Osteoblast (primary cell): ENCODE measurements at places on chromosomes 4 and X.

- DNase-seq, result no peak
Observed at GRCh38 chr4:145176641-145177432, 3.6 kb downstream of the OTUD4 start.

- DNase-seq, result no peak
Observed at GRCh38 chr4:16717266-16717970, 181.0 kb downstream of the LDB2 start.

GRCh38 chr4:43411226-43411625, 518.7 kb downstream of the GRXCR1 start:
- no peak for DNase-seq

GRCh38 chr4:107804956-107805355, 19.8 kb upstream of the SGMS2 start:
- DNase-seq, result no peak

GRCh38 chrX:8364369-8365141, 100.1 kb upstream of the VCX3B start:
- no peak for DNase-seq

GRCh38 chr4:168667921-168668320, 171.1 kb downstream of the PALLD start:
- no peak for DNase-seq

DNA sequence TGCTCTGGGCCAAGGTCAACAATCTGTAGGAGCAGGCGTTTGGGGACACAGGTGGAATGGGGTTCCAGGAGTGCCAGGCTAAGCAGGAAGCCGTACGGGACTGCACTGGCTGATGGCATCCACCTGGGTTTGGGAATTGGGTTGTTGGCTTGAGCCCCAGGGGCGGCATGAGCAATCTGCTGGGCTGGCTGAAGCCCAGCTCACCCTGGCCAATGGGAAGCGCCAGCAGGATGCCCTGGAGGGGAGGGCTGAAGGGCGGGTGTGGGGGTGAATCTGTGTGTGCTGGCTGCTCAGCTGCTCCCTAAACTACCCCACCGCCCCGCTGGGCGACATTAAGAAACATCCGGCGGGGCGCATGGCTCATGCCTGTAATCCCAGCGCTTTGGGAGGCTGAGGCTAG, 8.9 kb upstream of the RGS12 start:
- peak; percentile 73 for DNase-seq

- DNase-seq, result no peak
Observed at GRCh38 chrX:57918750-57919436, 8.6 kb upstream of the ZXDA start.

GRCh38 chr4:107710493-107711459, 9.3 kb downstream of the PAPSS1 start:
- no peak for DNase-seq

DNA sequence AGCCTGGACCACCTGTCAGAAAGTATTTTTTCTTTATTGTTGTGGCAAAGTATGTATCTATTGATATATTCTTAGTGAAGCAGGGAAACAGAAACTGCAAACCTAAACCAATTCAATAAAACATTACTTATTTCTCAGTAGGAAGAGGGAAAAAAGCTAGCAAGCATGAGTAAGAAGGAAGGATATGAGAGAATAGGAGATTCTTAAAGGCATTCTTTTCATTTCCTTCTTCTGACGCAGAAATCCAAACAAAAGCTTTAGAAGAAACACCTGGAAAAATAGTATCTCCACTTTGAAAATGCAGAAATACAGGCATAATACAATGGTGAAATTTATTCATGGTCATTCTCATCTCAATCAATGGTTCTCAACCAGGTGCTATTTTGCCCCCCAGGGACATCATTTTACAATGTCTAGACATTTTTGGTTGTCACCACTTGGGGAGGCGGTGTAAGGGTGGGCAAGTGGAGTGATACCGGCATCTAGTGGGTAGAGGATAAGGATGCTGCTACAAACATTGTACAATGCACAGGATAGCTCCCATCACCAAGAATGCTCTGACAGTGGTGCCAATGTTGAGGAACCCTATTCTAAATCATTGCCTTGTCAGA, 21.7 kb upstream of the ATXN3L start:
- DNase-seq, result no peak

GRCh38 chrX:110847334-110847733, 51.7 kb upstream of the CHRDL1 start:
- peak; percentile 72 for DNase-seq

GRCh38 chr4:2255501-2256155, 6.3 kb downstream of the MXD4 start:
- peak; percentile 93 for DNase-seq

DNA sequence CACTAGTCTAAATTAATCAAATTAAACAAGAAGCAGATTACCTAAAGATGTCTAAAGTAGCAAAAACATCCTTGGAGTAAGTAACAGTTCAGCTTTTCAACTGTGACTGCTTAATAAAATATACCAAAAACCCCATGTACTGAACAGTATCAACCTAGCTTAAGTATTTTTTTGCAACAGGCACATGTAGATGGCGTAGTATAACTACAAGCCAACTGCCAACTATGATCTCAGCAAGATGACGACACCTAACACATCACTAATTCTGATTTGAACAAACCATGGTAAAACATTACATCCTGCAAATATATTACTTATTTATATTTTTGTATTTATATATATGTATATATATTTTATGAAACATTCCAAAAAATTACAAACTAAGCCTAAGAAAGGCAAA, 24.5 kb downstream of the DHX15 start:
- no peak for DNase-seq

- no peak for DNase-seq
Observed at GRCh38 chr4:17092736-17093437, 194.4 kb upstream of the LDB2 start.

DNA sequence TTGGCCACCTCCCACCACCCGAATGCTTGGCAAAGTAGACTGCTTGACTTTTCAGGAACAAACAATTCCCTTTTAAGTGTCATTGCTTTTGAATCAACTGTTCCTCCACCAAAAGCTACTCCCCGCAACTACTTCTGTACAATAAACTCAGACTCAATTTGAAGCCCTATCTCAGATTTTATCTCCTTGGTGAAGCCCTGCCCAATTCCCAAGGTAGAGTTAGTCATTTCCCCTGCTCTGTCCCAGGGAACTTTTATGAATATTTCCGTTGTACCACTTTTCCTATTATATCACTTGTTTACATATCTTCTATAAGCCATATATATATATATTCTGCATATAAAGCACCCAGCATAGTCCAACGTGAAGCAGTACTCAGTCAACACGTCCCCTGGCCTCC, 102.8 kb downstream of the C4orf51 start:
- DNase-seq, result no peak

DNA sequence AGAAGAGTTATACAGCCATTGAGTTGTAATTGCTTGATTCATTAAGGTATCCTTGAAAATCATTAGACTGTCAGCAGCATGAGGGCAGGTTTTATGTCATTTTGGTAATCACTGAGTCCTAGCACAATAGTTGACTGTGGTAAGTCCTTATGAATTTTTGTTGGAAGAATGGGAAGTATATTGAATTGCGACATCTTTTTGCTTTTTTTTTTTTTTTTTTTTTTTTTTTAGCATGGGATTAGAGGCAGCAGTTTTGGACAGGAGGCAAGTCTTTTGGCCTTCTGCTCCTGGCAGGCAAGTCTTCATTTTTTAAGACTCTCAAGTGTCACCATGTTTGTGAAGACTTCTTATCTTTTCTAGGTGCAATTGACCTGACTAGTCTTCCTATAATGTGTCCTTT, 29.7 kb downstream of the PRRG1 start:
- no peak for DNase-seq

- DNase-seq, result peak; percentile 70
Observed at GRCh38 chrX:153828723-153829548, 1.4 kb downstream of the PDZD4 start.

DNA sequence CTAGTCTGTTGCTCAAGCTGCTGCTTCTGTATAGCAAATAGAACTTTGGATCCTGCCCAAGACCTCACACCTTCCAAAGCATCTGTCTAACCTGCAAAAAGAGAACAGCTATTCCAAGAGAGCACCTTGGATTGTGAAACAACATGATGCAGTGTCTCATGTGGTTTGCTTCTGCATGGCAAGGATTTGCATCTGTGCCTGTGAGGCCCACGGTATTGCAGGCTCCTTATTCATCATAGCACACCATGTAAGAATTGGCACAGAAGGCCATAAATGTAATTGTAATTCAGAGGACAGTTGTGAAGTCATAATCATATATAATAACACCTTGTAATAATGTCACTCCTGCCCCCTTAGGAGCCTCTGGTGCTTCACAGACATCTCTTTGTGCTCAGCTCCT, 147.1 kb downstream of the ZNF674 start:
- DNase-seq, result peak; percentile 65

- DNase-seq, result peak; percentile 93
Observed at GRCh38 chr4:114015444-114015899, 36.0 kb upstream of the ARSJ start.

DNA sequence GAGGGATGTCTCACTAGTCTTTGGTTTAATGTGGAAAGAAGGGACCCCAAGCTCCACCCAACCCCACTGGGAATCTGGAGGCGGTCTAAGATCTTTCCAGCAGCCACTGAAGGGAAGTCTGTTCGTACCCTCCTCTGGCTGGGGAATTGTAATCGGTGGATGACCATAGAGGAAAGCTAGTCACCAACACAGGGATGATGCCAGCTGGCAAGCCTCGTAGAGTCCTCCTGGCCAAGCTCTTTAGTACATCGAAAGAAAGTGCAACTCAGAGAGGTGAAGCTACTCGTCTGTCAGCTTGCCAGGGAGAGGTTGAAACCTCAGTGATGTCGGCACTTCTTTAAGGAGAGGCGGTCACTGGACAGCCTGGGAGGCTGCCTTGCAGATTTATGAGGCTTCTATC, 58.7 kb downstream of the MAMLD1 start:
- peak; percentile 43 for DNase-seq

DNA sequence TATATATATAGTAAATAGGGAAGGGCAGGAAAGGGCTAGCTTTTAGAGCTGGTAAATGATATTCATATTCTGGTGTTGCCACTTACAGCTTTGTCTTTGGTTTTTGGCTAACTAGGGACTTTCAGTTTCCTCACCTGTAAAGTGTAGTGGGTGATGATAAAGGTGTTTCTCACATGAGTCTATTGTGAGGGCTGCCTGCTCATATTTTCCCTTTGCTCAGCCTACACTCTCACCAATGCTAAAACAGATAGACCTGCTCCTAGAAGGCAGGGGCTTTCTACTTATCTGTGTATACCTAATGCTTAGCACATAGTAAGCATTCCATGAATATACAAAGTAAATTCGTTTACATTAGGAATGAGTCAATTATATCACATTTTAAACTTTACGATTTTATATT, 137.2 kb upstream of the HS3ST1 start:
- no peak for DNase-seq

DNA sequence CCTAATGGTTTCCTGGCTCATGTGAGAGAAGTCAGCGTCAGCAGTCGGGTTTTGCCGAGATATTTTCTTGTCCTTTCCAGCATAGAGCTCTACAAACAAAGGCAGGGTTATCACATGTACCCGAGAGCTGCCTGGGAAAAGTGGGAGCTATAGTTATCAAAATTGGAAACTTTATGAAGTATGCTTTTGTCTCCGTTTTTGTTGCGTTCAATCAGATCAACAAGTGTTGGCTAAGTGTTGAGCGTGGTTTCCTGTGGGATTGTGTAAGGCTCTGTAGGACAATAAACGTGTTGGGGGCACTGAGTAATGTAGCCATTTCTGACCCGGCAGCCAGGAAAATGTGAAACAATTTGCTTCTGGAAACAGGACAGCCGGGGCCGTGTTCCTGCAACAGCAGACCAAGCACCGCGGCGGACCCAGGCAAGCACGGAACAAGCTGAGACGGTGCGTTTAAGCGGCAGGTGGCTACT, at the start of gene BMX:
BMX (plus strand) TSS at position 311 of the 470 bp plus-strand sequence. CDS start 7,547 bp downstream, outside the sequence.
- peak; percentile 32 for DNase-seq

- DNase-seq, result peak; percentile 94
Observed at GRCh38 chr4:153344131-153345011, at the start of gene MND1. MND1 (plus strand) TSS chr4:153344688; CDS start chr4:153344738, 50 bp downstream.

GRCh38 chr4:55355555-55355954, 9.5 kb downstream of the SRD5A3 start:
- peak; percentile 36 for DNase-seq

GRCh38 chr4:48698029-48698971, 81.8 kb downstream of the FRYL start:
- no peak for DNase-seq

- no peak for DNase-seq
Observed at GRCh38 chrX:130688360-130688759, 214.6 kb downstream of the ENOX2 start.
